ENCODE measurements at places on chromosomes 3 and 15.

GRCh38 chr3:39186692-39187151 lies 5.7 kb downstream of the XIRP1 start:
- DNase-seq: no peak

DNA sequence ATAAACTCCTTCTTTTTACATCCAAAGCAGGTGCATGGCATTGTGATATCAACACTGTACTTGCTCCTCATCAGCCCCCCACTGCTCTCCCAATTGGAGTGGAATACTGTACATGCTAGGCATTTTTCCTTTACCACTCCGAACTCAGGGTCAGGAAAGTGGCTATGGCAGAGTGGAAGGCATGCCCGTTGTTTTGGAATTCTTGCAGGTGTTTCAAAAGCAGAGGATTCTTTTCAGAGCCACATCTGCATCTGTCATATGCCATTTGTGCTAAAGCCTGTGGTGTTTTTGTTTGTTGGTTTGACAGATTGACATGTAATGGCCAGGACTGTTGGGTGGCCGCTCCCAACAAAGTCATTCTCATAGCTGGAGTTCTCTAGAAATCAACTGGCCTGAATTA lies 41.7 kb downstream of the SOX2 start:
- DNase-seq: no peak

- DNase-seq: no peak
Measured at GRCh38 chr3:152638707-152639450, 196.1 kb upstream of the P2RY1 start.

GRCh38 chr3:136297826-136298225 lies 47.7 kb downstream of the PCCB start:
- no peak for DNase-seq

GRCh38 chr15:74421302-74422245 lies 12.2 kb downstream of the SEMA7A start:
- DNase-seq: no peak

GRCh38 chr3:28915741-28916500 lies 364.9 kb upstream of the RBMS3 start:
- peak; percentile 70 for DNase-seq

DNA sequence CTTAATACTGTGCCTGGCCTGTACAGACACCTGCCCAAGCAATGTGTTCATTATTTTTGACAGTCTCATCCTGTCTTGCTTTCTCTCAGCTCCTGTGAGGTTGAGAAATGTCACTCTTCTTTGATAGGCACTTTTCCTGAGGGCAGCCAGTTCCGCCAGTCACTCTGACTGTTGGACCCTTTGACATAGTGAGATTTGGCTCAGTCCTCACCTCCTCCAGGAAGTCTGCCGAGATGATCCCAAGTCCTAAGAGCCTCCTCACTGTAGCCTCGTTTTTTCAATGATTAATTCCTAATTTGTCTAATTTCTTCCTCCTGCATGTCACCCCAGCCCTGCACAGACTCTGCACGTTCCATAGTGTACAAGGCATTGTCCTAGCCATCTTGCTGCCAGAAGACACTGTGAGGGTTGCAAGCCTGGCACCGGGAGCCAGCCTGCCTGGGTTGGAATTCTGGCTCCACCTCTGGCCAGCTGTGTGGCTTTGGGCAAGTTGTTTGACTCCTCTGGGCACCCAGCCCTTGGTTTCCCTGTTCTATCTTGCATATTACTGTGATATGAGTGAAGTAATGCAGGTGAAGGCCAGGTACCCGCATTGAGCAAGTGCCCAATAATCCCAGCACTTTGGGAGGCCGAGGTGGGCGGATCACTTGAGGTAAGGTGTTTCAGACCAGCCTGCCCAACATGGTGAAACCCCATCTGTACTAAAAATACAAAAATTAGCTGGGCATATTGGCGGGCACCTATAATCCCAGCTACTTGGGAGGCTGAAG lies 24.3 kb downstream of the RPLP1 start:
- DNase-seq: no peak

DNA sequence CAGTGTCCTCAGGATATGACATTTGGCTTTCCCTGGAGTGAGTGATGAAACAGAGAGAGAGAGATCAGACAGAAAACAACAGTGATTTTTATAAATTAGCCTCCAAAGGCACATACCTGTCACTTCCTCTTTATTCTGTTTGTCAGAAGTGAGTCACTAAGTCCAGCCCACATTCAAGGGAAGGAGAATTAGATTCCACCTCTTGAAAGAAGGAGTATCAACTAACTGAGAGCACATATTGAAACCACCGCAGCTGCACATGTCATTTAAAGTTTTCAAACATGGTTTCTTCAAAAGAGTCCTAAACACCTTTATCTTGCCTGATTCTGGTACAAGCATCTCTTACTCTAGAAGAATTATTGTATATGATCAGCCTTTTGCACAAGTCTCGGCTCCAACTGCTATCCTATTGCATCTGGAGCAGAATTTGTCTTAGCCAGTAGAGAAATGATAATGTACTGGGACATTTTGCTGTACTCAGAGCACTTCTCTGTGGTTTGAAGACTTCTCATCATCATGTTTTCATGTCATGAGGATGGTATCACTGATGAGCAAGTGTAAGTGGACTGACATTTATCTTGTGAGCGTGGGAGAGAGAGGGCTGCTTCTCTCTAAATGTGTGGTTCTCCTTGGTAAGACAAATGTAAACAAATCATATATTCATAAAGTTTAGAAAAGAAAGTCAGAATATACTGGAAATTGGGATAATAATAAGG lies 338.9 kb upstream of the CFAP20DC start:
- no peak for DNase-seq

DNA sequence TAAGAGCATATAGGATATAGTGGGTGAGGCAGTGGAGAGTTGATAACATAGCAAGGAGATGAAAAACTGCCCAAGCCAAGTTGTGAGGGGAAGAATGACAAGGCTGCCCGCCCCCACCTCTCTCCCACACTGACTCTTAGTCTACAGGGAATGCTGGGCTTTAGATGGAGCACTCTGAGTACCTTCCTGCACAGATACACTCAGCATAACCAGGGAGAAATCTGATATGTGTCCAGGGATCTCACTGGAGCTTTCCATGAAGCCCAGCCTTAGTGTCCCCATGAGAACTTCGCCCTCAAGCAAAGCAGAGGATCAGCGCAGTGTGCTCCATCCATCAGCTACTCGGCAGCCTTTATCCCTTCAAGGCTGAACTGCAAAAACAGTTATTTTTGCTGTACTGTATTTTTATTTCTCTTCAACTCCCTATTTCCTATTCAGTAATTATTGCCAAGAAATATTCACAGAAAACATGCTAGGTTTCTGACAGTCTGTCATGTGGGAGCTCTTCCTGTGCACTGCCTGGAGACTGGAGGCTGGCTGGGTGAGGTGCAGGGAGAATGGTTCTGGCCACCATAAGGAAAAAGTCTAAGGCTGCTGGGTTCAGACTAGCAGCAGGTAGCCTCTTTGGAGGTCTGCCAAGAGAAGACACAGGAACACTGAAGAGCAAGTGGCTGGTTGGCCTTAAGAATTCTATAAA lies 475.2 kb upstream of the PPP2R3A start:
- no peak for DNase-seq

- DNase-seq: no peak
Measured at GRCh38 chr3:73254062-73254461, 192.6 kb downstream of the EBLN2 start.

DNA sequence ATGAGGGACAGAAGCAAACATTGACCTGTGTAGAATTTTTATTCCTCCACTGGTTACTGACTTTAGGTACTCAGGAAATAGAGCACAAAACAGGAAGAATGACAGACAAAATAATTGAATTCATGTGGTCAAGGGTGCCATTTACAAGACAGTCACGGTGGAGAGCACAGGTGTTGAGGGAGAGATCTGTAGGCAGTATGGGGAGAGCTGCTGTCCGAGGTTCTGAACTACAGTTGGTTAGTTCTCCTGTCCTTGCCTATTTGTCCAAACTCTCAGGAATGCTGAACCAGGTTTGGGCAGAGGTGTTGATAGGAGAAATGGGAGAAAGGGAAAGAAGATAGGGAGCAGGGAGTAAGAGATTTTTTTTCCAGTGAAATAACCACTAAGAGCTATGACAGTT lies 178.5 kb upstream of the ZBTB20 start:
- no peak for DNase-seq

DNA sequence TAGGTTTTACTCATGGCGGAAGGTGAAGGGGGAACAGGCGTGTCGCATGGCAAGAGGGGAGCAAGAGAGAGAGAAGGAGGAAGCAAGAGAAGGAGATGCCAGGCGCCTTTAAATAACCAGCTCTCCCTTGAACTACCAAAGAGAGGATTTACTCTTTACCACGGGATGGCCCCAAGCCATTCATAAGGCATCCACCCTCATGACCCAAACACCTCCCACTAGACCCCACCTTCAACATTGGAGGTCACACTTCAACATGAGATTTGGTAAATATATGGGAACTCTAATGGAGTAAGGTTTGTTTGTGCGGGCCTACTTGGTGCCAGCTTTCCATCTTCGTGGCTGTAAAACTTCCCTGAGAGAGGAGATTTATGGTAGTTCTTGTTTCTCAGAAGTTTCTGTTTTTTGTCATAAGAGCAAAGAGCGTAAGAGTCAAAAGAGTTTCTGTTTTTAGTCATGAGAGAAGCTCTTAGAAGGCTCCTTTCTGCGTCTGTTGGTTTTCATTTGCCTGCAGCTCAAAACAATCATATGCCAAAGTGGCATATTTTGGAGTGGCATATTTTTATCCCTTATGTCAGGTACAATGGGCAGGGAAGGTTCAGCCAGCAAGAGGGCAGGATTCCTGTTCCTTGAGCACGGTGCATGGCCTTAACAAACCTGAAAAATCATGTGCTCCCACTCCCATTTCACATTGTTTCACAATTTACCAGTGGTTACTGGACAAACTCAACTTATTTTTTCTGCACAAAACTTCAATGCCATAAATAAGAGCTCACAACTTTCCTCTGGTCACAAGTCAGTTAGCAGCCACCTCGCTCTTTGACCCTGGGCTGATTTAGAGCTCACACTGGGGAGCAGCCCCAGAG lies 12.5 kb downstream of the PML start:
- no peak for DNase-seq

DNA sequence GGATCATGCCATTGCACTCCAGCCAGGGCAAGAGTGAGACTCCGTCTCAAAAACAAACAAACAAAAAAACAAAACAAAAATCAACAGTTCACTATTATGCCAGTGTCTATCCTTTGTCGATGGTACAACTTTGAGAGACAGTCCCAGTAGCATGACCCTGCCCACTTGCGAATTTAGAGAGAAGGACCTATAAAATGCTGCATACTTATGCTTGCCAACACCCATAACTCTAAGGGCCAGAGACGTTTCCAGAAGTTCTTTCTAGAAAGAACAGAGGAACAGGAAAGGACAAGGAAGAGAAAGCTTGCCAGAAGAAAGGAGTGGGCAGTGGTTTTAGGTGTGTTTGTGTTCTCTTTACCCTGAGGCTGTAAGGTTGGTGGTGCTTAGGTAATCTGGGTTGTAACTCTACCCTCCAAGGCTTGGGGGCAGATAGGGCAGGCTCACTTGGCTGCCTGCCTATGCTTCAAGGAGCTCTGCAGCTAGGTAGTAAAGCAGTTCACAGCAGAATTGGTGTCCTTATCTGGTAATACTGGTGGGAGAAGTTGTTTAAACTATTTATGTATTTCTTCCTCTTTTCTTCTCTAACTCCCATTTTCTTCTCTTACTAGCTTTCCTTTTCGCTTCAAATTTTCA lies 50.6 kb upstream of the SPPL2A start:
- DNase-seq: no peak

DNA sequence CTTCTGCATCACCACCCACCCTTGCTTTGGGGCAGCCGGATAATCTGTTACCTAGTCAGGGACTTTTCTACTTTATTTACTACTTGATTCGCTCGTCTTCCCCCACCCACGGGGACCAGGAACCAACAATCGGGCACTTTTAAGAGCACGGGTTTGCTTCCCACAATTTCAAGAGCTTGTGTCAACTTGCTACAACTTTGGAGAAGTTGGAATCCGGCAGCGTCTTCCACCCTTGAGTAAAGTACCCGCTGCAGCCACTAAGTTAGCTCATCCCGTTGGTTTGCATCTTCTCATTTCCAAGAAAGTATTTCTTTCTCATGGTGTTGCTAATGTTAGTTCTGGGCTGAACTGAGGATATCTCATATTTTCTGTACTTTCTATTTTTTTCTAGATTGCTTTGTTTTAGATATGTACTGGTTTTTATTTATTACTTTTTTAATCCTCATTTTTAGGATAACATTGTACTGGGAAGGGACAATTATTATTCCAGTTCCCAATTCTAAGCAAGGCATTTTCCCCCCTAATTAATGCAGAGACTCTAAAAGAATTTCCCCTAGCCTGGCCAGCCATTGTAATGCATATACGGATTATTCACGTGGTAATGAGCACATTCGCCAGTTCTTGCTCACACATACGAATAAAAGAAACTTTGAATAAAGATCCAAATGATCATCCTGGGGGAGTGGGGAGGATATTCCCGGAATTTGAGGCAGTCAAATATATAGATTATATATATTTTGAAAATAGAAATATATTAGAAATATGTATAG lies 4.0 kb downstream of the SOX2 start:
- DNase-seq: no peak

GRCh38 chr15:75675579-75676404 lies 28.1 kb downstream of the SNX33 start:
- DNase-seq: peak; percentile 65

DNA sequence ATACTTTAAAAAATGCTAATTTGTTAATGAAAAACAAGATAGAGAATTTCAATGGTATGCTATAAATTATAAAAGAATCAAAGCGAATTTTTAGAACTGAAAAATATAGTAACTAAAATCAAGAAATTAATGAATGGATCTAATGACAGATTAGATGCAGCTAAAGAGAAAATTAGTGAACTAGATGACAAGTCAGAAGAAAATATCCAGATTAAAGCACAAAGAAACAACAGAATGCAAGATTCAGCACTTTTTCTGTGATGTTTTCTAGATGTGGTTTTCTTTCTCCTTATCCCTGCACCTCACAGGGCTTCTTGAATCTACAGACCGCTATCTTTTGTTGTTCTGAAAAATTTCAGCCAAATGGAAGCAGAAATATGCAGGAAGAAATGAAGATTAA lies 54.4 kb downstream of the INO80 start:
- DNase-seq: no peak

- DNase-seq: no peak
Measured at GRCh38 chr15:34494084-34494399, 56.4 kb upstream of the GOLGA8A start.

- DNase-seq: no peak
Measured at GRCh38 chr15:60399931-60400330, 2.1 kb upstream of the ANXA2 start.

GRCh38 chr3:42394579-42395288 lies 15.7 kb downstream of the LYZL4 start:
- no peak for DNase-seq

GRCh38 chr15:63448266-63448665 lies 56.1 kb upstream of the USP3 start:
- DNase-seq: no peak

GRCh38 chr3:46078712-46079400 lies 51.6 kb upstream of the XCR1 start:
- DNase-seq: peak; percentile 85

DNA sequence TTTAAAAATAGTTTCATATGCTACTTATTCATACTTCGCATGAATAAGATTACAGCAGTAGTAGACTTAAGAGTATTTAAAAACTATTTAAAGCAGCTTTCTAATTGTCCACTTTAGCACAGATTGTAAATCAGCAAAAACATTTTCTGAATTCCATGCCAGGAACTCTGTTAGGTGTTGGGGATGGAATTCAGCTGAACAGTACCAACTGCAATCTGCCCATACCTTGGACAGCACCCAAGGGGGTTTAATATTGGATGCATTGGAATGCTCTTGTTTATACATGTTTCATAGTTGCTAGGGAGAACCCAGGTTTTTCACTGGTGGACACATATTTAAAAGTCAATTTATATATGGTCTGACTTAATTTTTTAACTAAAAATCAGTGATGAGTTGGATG lies 74.8 kb downstream of the PPM1L start:
- DNase-seq: no peak

- DNase-seq: no peak
Measured at GRCh38 chr3:147816752-147817151, 407.6 kb downstream of the ZIC1 start.
